ENCODE measurements at places on chromosomes 6 and 20. TPM values are rescaled to one million over a fixed set of nuclear protein-coding genes. Genes with fewer than 3 reads are reported as not detected.

Gene PRDM13
- total RNA-seq: not detected

Gene PLEKHG1
- 0.57 TPM for total RNA-seq

Gene PRKN
- 0.14 TPM for total RNA-seq

Gene ETV7
- total RNA-seq: 2.7 TPM

Gene SLC22A3
- not detected for total RNA-seq

Gene GSTA2
- not detected for total RNA-seq

Gene PLG
- 0.39 TPM for total RNA-seq

Gene EYS
- total RNA-seq: not detected

Gene RUNX2
- total RNA-seq: 39.3 TPM

Gene FKBP1C
- 1.9 TPM for total RNA-seq

Gene HLA-F
- 293 TPM for total RNA-seq

Gene TTPAL
- 20.7 TPM for total RNA-seq

Gene NKX2-2
- not detected for total RNA-seq

Gene HLA-DMA
- 32.7 TPM for total RNA-seq

Gene FOXA2
- total RNA-seq: not detected

Gene PPP1R3D
- 6.3 TPM for total RNA-seq

Gene FAM229B
- 1.1 TPM for total RNA-seq

Gene PDYN
- total RNA-seq: not detected

Gene RALGAPB
- 34.5 TPM for total RNA-seq

Gene CFAP61
- total RNA-seq: not detected

Gene CTSA
- total RNA-seq: 60.4 TPM

Gene NECAB3
- total RNA-seq: 34.1 TPM

Gene C4B
- total RNA-seq: 4.6 TPM

Gene CLPSL1
- not detected for total RNA-seq

Gene TRIM15
- 0.25 TPM for total RNA-seq

Gene LY6G6D
- total RNA-seq: not detected

Gene KHDRBS2
- not detected for total RNA-seq

Gene VEGFA
- total RNA-seq: 22.4 TPM

Gene FHL5
- not detected for total RNA-seq

Gene PCK1
- total RNA-seq: not detected

Gene VSTM2L
- not detected for total RNA-seq

Gene RAB23
- total RNA-seq: 3.5 TPM

Gene THBS2
- total RNA-seq: not detected

Gene EYA2
- total RNA-seq: not detected

Gene SMPD2
- 19.0 TPM for total RNA-seq

Gene OPRL1
- total RNA-seq: 0.70 TPM
